Ammon's horn (tissue), 1 donor: ENCODE measurements at places on chromosomes 16 and 17.

GRCh38 chr17:33873201-33873617, 381.9 kb upstream of the CCL2 start:
- DNase-seq: no peak

DNA sequence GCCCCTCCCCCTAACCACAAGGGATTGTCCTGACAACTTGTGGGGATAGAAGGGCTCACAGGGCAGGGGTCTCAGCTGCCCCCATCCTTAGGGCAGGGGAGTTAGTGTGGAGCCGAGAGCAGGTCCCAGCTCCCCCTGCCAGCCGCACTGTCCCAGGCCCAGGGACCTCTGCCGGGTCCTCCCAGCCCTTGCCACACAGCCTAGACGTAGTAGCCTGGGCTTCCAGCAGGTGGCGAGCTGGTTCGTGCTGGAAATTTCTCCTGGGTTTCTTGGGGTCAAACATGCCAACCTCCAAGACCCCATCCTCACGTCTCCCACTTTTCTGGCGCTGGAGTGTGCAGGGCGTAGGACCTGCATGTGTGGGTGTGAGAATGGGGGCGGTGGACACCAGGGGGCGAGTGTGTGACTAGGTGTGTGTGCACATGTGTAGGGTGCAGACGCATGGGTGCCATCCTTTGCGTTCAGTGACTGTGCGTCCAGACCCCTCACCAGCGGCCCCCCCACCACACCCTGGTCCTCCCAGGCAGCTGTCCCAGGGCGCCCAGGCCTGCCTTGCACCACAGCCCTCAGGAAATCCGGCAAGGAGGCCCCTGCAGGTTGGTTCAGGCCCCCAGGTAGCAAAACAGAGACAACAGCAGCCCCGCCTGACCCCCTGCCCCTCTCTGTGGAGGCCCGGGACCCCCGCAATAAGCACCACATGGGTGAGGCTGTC, 29.5 kb downstream of the SBK1 start:
- no peak for DNase-seq

GRCh38 chr17:21397341-21398190, 21.4 kb downstream of the KCNJ12 start:
- no peak for DNase-seq

DNA sequence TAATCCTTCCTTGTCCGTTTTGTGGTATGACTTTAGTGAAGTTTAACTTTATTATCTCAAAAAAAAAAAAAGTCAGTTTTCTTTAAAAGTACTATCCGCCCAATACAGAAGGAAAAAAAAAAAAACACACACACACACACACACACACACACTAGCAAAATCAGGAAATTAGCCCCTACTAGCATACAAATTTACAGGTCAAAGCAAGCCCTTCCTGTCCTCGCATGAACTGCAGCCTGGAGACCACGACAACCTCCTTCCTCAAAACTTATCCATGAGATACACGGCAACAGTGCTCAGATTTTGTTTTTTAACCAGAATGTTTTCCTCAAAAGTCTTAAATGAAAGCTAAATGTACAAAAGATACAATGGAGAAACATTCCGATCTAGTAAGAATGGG, 16.2 kb downstream of the NCOR1 start:
- DNase-seq: peak; percentile 14

DNA sequence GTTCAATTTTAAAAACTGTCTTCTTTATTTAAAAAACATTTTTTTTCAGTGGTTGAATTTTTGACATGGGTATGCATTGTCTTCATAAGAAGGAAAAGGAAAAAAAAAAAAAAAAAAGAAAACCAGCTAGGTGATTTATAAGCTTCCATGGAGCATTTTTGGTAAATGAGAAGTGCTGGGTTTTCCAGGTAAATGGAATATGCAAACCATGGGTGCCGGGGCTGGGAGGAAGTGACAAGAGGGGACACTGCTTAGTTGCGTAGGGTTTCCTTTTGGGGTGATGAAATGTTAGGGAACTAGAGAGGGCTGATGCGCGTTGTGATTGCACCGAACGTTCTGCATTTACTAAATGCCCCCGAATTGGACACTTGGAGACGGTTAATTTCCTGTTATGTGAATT, 217.4 kb upstream of the FOXF1 start:
- DNase-seq: no peak

- DNase-seq: no peak
Observed at GRCh38 chr16:64919929-64920607, 201.8 kb downstream of the CDH11 start.

GRCh38 chr16:57390636-57391295, 13.8 kb upstream of the CCL17 start:
- no peak for DNase-seq

GRCh38 chr16:2587891-2588565, 50.2 kb downstream of the PDPK1 start:
- no peak for DNase-seq

DNA sequence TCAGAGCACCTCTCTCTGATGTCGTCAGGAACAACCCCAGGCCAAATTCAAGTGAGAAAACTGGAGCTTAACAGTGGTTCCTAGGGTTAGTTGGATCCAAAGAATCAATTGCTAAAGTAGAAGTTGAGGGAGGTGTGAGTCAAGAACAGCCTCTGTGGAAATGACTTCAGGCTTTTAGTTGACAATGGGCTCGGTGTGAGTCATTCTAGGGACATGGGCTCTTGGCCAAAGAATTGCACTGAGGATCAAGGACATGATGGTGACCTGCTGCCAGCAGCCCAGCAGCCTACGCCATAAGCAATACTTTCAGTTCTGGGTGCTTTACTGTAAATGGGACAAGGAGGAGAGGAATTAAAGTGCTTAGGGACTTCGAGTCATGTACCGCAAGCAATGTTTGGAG, 32.1 kb upstream of the SMURF2 start:
- no peak for DNase-seq

DNA sequence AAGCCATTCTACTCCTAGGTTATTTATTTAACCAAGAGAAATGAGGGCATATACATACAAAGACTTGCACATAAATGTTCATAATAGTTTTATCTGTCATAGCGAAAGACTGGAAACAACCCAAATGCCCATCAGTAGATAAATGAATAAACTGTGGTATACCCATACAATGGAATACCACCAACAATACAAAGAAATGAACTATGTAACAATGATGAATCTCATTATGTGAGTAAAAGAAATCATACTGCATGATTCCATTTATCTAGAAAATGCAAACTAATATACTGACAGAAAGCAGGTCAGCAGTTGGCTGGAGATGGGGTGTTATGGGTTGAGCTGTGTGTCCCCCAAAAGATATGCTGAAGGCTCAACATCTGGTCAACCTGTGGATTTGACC, 57.3 kb downstream of the CEP95 start:
- DNase-seq: no peak

DNA sequence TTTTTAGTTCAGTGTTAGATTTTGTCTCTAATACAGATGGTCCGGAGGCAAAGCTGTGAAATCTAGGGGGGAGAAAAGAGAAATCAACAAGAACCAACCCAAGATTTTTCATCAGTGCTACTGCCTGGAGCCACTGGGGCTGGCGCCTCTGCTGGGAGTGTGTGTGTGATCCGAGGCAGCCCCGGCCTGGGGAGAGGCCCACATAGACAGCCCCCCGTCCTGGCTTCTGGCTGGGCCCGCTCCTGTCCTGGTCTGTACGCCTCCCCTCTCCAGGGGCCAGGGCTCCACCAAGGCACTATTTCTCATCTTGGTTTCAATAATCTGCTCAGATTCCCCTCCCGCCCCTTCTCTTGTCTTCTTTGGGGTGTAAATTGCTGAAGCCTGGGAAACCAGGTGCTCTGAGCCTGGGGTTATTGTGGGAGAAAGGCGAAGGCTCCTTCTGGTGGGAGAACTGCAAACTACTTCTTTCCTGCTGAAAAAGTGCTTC, 7.8 kb downstream of the BAHCC1 start:
- no peak for DNase-seq

DNA sequence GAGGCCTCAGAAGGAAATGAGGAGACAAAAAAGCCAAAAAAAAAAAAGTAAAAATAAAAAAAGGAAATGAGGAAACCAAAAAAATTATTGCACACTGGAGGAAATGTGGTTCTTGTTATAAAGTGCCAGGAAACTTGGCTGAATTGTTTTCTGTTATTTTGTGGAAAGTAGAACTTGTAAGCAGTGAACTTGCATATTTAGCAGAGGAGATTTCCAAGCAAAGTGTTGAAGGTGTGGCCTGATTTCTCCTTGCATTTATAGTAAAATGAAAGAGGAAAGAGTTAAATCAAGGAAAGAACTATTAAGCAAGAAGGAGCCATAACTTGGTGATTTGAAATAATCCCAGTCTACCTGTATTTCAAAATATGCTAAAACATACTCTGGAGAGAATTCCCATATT, 34.1 kb upstream of the CPPED1 start:
- no peak for DNase-seq

- DNase-seq: no peak
Observed at GRCh38 chr16:13307255-13307654, 405.9 kb downstream of the SHISA9 start.

- no peak for DNase-seq
Observed at GRCh38 chr16:66443269-66443652, 16.2 kb downstream of the BEAN1 start.

DNA sequence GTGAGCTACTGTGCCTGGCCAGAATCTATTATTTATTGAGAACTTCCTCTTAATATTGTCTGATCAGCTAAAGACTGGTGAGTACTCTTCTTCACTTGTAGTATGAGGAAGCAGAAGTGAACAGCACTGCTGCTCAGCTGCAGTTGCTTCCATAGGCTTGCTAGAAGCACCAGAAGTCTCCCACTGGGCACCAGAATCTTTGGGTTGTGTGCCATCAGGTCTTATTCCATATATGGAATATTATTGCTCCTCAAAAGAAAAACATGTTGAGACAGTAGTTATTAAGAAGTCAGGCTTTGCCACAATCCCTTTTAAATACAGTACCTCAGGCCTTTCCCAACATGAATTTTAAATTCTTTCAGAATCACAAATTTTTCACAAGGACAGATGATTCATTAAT, 17.2 kb downstream of the SNTB2 start:
- peak; percentile 11 for DNase-seq

- DNase-seq: no peak
Observed at GRCh38 chr16:81604960-81605383, 160.4 kb downstream of the CMIP start.

- no peak for DNase-seq
Observed at GRCh38 chr17:1482680-1483079, 9.8 kb downstream of the MYO1C start.

DNA sequence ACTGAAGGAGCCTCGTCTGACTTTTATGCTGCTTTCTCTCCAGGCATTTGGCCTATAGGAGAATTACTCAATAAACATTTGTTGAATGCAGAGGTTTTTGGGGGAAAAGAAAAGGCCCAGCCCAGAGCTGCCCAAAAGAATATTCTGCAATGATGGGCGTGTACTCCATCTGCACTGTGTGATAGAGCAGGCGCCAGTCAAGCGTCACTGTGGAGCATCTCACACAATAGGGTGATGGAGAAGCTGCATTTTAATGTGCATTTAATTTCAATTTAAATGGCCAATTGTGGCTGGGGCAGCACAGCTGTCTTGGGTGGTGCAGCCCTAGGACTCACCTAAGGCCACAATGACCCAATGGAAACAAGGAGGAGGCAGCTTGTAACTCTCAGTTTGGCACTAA, 20.6 kb downstream of the GLYR1 start:
- no peak for DNase-seq

GRCh38 chr17:5783269-5783668, 199.0 kb upstream of the NLRP1 start:
- no peak for DNase-seq

GRCh38 chr16:48299471-48299870, 52.1 kb upstream of the ABCC11 start:
- no peak for DNase-seq

DNA sequence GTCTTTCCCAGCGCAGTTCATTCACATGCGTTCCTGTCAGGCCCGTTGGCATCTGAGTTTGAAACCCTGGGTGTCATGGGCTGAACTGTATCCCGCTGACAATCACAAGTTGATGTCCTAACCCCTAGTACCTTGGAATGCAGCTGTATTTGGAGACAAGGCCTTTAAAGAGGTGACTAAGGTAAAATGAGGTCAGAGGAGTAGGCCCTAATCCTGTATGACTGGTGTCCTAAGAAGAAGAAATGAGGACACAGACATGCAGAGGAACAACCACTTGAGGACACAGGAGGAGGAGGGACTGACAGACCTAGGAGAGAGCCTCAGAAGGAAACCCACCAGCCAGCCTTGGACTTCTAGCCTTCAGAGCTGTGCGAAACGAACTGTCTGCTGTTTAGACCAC, 33.1 kb downstream of the TRPV2 start:
- no peak for DNase-seq

- DNase-seq: no peak
Observed at GRCh38 chr17:78842881-78843565, 2.4 kb upstream of the USP36 start.

DNA sequence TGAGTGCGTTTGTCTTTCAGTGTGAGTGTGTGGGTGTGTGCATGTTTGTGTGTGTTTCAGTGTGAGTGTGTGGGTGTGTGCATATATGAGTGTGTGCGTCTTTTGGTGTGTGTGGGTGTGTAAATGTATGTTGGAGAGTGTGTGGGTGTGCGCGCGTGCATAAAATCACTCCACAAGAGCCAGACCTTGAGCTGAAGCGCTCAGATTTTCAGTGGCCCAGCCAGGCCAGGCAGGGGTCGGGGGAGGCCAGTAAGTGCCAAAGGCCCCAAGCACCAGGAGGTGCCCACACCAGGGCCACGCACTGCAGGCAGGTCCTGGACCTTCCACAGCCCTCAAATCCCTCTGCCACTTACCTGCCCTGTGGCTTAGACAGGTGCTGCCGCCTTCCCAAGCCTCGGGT, 184.0 kb downstream of the SOX9 start:
- no peak for DNase-seq

DNA sequence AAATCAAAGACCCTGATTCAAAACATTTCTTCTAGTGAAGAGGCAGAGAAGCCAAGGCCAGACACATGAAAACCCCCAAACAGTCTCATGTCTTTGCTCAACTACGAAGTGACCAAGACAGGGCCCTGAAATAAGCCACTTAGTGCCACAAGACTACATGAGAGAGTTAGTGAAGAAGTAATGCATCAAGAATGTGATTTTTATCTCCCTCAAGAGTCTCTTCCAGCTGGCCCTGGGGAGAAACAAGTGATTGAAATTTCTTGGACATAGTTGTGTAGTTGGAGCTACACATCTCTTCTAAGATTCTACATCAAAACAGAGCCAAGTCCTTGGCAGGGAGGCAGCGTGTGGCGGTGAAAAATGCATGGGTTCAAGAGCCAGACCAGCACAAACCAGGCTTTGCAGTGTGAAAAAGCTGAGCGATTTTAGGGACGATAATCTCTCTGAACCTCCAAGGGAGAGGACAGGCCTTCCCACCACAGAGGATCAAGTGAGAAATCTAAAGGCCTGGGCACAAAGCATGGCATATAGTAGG, 30.6 kb downstream of the LYRM1 start:
- DNase-seq: no peak
